Neural progenitor cell (in vitro differentiated cells): ENCODE measurements at places on chromosomes 4 and X.

- H3K36me3 ChIP-seq: no peaks in the 10 kb centered on the region
- no peak for DNase-seq
- H3K4me3 ChIP-seq: no peak overlapping the region
- H3K4me1 ChIP-seq: no peaks in the 10 kb centered on the region
- no peak overlapping the region for H3K27ac ChIP-seq
Observed at GRCh38 chrX:68571610-68572311, 72.9 kb downstream of the YIPF6 start.

DNA sequence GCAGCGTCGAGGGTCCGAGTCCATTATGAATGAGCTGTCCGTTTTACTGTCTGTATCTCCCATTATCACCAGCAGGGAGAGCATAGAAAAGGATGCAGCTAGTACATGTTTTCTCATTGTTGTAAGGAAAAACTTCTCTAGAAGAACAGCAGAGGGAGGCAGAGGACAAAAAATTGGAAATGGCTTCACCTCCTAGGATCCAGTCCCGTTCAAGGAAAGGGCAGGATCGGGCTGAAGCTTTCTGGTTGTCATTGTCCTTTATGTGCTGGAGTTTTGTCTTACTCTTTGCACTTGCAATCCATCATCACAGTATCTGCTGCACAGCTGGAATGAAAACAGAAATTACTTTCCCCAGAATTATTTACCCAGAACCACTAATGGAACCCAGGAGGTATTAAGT, 14.7 kb downstream of the NDP start:
- no peaks in the 10 kb centered on the region for H3K36me3 ChIP-seq
- H3K27me3 ChIP-seq: no peaks in the 10 kb centered on the region
- H3K4me3 ChIP-seq: no peak overlapping the region
- H3K4me1 ChIP-seq: no peaks in the 10 kb centered on the region

GRCh38 chr4:136424052-136424451, 1108.2 kb downstream of the PCDH18 start:
- H3K4me1 ChIP-seq: peaks cover 13% of the 10 kb centered on the region
- H3K4me3 ChIP-seq: no peak overlapping the region
- H3K27me3 ChIP-seq: no peaks in the 10 kb centered on the region
- H3K27ac ChIP-seq: no peak overlapping the region

DNA sequence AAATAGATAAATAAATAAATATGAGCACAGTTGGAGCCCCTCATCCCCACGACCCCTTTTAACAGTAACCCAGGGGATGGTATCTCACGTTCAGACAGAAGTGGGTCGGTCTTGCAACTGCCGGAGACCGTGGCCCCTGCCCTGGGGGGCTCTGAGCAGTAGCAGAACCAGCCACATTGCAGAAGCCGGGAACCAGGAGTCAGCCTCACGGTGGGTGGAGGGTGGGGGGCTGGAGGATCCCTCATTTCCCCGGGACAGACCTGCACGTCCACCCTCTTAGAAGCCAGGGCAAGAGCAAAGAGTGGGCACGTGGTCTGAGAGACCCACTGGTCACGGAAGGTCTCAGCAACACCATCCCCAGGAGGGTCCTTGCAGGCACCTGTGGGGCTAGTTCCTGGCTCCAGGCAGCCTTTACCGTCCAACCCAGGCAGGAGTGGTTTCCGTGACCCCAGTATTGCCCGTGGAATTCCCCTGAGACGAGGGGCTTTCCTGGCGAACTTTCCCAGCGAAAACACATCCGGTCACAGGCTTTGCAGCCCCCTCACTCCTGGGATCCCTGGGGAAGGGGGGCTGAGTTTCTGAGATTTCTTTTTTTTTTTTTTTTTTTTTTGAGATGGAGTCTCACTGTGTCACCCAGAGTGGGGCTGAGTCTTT, 8.8 kb upstream of the IL3RA start:
- H3K4me1 ChIP-seq: no peaks in the 10 kb centered on the region
- no peak for DNase-seq
- H3K27me3 ChIP-seq: no peaks in the 10 kb centered on the region
- no peaks in the 10 kb centered on the region for H3K36me3 ChIP-seq
